ENCODE measurements at places on chromosomes 6 and 20. TPM values are rescaled to one million over a fixed set of nuclear protein-coding genes. Genes with fewer than 3 reads are reported as not detected.

Gene MYB
- total RNA-seq: 2.5 TPM

Gene OTOR
- total RNA-seq: not detected

Gene NRSN1
- total RNA-seq: not detected

Gene ARMH2
- total RNA-seq: not detected

Gene SNAP25
- total RNA-seq: 6.6 TPM

Measured in epithelial cell of alveolus of lung (primary cell).